Iris pigment epithelial cell (primary cell): ENCODE measurements at places on chromosomes 1 and 21.

DNA sequence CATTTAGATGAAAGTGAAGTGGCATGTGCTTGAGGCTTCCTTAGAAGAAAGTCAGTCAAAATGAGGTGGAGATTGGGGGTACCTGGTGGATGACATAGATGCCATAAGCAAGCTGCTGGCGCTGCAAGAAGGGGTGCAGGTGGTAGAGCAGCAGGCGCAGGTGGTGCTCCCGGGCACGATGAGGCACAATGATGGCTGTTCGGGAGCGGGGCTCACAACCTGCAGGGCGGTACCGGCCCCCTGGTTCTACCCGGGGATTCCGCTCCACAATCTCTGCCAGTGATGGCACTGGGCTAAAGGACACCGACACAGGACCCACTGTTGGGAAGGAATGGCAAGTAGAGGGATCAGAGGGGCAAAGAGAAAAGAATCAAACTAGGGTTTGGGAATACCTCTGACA lies 2.4 kb downstream of the B4GALT3 start:
- no peak for DNase-seq

DNA sequence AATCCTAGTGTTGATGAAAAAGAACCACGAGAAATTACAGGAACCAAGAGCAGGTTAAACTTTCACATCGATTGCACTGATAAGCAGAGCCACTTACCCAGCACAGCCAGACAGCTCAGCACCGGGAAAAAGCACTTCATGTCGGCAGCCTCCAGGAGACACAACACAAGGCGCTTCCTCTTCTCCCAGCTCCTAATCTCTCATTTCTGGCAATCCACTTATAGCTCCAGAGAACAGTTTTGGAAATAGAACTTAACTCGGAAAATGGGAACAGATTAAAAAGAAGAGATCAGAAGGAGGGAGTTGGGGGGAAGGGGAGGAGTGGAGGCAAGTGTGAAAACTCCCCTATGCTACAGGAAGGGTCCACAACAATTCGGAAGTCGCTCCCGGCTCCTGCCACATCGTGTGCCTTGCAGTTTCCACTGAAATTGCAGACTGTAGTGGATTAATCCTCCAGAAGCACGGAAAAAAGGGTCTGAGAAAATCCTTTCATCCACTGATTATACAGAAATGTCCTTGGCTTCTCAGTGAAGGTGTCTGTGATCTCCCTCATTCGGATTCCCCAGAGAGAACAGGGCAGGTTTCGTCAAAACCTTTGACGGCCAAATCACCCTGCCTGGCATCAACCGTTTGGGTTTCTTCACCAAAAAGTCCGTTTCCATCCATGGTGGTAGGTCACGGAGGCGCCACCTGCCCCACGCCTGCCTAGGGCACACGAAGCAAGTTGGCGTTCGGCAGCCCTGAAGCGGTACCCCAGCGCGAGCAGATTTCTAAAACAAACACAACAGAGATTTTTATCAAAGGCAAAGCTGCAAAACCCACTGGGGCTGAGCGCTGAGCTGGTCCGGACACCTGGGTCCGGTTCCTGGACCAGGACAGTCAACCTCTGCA lies 1.1 kb downstream of the IGSF3 start:
- no peak for DNase-seq

DNA sequence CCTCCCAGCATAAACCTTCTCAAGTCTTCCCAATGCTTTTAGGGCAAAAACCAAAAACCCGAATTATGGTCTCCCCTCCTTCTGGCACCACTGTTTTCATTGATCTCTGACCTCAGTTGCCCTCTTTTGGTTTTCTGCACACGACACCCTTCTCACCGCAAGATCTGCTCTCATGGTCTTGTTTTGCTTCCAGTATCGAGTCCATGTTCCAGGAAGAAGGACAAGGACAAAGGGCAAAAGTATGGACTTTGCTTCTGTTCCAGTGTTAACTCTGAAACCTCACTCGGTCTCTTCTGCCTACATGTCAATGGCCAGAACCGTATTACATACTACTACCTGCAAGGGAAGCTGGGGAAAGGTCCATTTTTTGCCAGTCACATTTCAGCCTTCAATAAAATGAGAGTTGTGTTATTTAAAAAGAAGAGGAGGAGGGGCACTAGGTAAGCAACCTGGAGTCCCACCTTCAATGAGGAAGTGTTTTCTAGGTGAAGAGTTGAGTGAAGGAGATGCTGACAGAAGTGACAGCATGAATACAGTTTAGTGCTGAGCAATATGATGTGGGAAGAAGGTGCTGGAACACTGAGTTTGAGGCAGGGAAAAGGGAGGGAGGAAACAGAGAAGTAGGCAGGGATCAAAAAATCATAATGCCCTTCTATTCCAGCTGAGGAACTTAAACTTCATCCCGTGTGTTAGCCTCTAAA lies 183.4 kb downstream of the FGGY start:
- no peak for DNase-seq

DNA sequence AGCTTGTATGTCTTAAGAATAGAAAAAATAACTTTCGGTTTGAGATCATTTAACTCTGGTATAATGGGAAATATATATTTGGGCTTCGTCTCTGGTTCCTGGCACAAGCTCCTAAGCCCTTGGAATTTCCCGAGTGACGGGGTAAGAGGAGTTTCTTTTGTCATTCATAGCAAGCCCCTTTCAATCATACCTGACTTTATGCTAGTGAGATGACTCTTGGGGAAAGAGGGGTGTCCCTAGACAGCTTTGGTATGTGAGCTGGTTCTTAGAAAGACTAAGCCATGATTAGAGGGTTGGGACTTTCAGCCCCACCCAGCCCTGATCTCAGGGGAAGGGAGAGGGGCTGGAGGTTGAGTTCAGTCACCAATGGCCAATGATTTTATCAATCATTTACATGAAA lies 13.9 kb upstream of the MTARC1 start:
- no peak for DNase-seq

GRCh38 chr21:43209575-43210453 lies 41.0 kb downstream of the CRYAA start:
- peak; percentile 29 for DNase-seq

DNA sequence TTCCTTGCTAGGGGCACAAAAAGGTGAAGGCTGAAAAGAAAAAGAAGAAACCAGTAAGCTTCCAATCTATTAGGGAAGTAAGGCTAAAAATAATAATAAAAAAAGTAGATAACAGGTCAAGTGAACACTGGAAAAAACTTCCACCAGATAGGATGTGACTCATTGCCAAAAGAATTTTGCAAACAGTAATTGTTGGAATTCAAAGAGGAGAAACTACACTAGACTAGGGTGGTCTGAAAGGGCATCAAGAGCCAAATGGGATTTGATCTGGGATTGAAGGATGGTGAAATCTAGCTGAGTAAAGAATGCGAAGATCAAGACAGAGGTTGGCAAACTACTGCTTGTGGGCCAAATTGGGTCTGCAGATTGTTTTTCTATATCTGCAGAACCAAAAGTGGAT lies 6.0 kb upstream of the ST6GALNAC3 start:
- peak; percentile 45 for DNase-seq
